Skin of body (tissue), 3 donors: ENCODE measurements at places on chromosomes 7 and 10. TPM values are rescaled to one million over a fixed set of nuclear protein-coding genes. Genes with fewer than 3 reads are reported as not detected.

The DRGX gene
- total RNA-seq, result 0.20 TPM

- no peak for DNase-seq
Observed at GRCh38 chr7:42880392-42880791, 31.5 kb downstream of the C7orf25 start.

DNA sequence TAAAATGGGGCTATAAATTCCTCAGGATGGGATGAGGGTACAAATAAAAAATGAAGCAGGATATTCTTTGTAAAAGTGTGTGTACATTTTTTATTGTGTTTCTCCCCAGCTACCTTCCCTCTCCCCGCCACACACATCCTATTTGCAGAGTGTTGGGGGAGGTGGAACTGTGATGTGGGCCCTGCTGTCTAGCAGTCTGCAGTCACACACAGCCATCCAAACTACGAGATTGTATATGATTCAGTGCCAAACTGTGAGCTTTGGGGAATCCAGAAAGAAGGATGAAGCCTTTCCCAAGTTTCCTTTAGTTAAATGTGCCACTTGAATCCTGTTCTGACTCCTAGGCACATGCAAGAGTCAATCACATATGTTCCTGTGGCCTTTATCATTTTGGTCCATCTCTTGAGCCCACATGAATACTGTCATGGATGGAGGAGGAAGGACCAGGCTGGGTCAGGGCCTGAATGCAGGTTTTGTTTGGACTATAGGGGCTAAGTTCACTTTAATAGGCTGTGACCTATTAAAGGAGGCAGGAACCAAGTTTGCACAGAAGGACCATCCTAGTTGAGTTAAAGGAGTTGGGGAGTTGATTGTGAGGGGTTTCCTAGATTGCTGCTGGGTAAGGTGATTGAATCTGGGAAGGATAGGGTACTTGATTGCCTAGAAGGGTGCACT is 1.1 kb upstream of the SEMA4G start:
- no peak for DNase-seq

GRCh38 chr10:116912162-116912561 is 62.9 kb downstream of the ENO4 start:
- DNase-seq, result no peak

The LIPF gene
- total RNA-seq, result 0.10 TPM

The DDC gene
- total RNA-seq, result not detected

- no peak for DNase-seq
Observed at GRCh38 chr10:116063107-116063506, 209.9 kb downstream of the GFRA1 start.

DNA sequence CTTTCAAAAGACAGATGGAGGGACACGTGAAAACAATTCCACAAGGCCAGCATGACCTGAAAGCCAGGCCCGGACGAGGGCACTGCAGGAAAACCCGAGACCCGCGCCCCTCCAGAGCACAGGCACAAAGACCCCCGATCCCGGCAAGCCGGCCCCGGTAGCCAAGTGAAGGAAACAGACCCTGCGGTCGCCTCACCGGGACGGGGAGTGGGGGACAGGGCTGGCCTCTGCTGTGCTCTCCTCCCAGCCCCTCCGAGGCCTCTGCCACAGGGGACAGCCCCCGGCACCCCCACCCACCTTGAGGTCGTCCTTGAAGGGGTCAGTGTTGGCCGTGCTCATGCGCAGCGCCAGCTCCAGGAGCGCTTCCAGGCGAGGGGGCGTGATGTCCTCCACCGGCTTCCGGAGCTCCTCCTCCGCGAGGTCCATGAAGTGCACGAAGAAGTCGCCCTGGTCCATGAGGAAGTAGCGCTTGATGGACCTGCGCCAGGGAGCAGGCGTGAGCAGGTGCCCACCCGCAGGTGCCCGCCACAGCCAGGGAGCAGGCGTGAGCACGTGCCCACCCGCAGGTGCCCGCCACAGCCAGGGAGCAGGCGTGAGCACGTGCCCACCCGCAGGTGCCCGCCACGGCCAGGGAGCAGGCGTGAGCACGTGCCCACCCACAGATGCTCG is 11.3 kb upstream of the ADAM8 start:
- DNase-seq, result no peak

GRCh38 chr10:97123765-97124164 is 62.0 kb downstream of the SLIT1 start:
- no peak for DNase-seq
